ENCODE measurements at places on chromosomes 7 and 10.

GRCh38 chr10:71769279-71769823 is 4.0 kb downstream of the VSIR start:
- no peak for DNase-seq

- no peak for DNase-seq
Measured at GRCh38 chr10:111335826-111336225, 259.0 kb downstream of the ADRA2A start.

DNA sequence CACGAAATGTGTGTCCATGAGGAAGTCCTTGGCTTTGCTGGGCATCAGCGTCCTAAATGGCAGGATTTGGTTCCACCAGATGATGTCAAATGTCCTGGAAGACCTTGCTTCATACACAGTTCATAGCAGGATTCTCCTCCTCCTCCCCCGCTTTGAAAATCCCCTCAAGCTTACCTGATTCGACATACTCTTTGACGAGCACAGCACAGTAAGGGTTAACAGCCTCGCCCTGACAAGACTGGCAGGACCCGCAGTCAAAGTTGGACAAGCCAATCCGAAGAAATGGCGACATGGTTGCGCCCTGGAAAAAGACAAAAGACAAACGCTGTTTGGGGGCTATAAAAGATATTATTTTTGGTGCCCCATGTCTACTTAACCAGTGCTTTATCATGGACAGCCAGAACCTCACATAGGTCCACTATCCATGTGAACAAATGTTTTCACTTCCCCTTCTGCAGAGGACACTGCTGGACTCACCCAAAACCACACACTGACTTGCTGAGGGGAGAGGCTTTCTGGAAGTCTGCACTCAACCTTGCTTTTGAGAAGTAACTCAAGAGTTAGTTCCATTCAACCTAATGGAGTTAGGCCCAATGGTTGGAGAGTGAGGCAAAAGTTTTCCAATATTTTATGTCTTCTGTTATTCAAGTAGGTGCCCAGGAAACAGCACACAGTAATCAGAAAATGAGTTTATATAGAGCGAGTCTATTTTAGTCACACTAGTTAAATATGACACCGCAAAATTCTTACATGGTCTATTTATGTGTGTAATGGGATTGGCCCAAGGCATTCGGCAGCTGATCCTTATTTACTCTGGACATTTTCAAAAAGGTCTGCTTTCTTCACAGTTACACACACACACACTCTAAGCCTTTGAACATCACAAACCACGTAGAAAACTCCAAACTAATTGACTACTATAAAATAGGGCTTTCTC is 65.0 kb downstream of the PRKCQ start:
- DNase-seq = no peak

DNA sequence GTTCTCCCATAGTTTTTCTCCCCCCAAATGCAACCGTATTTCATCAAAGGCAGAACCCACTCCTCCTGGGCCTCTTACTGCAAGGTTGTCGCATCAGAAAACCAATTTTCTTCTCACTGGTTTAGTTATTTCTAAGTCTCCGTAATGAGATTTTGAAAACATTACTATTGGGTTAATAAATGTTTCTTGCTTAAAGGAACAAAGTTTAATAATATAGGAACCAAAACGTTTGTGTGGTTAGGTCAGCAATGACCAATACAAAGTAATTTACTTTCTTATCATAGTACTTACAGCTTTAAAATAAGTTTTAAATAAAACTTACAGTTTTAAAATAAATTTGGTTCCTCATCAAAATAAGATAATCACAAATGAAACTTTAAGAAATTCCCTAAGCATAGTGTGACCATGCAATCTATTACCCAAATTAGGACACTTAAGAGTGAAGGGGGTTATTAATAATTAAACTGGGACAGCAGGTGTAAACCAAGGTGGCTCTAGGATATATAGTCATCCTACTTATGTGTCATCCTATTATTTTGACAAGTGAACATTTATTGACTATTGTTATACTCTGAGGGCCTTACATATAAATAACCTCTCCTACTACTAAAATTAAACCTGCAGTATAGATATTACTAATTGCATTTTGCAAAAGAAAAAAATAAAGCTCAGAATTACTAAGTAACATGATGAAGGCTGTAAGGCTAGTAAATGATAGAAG is 415.4 kb upstream of the LRRN3 start:
- DNase-seq = no peak

- no peak for DNase-seq
Measured at GRCh38 chr10:21020545-21020944, 123.4 kb upstream of the NEBL start.

- DNase-seq = no peak
Measured at GRCh38 chr7:35652124-35652523, 42.8 kb downstream of the HERPUD2 start.

DNA sequence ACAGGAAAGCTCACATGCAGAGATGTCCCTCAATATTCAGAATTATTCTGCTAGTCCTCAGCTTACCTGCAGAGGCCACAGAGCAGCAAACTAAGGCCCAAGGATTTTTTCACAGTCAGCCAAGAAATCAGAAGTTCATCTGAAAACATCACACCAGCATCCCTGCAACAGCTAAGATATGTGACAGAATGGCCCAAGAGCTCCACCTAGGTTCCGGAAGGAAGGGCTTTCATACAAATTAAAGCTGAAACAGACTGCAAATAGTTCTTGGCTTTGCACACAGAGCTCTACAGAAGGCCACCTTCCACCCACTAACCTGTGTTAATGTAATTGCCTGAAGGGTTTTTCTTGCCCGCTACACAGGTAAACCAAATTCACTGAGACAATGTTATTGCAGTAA is 438.8 kb upstream of the C7orf33 start:
- no peak for DNase-seq

DNA sequence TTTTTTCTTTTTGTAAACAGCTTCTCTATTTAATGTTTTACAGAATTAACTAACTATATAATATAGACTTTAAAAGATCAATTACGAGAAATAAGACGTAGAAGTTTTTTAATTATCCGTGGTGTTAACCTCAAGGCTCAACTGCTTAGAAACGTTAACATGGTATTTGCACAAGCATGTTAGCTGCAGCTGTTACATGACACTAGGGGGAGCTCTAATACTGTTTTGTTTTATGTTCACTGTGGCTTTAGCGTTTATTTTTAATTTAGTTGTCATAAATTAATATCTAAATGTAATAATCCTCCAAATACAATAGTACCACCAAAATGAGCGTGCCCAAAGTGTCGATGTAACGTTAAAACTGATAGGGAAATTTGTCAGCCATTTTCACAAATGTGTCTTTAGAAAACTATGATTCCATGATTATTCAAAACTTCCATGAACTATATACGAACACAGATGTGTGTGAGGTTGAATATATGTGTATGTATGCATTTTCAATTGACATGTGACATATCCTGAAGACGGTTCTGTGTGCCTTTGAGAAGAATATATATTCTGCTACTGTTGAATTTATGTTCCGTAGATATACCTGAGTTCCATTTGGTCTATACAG is 828.8 kb upstream of the MBL2 start:
- peak; percentile 52 for DNase-seq

- DNase-seq = no peak
Measured at GRCh38 chr10:17029581-17030271, 99.9 kb downstream of the CUBN start.

- DNase-seq = peak; percentile 31
Measured at GRCh38 chr7:129780974-129781927, 169.7 kb downstream of the NRF1 start.

DNA sequence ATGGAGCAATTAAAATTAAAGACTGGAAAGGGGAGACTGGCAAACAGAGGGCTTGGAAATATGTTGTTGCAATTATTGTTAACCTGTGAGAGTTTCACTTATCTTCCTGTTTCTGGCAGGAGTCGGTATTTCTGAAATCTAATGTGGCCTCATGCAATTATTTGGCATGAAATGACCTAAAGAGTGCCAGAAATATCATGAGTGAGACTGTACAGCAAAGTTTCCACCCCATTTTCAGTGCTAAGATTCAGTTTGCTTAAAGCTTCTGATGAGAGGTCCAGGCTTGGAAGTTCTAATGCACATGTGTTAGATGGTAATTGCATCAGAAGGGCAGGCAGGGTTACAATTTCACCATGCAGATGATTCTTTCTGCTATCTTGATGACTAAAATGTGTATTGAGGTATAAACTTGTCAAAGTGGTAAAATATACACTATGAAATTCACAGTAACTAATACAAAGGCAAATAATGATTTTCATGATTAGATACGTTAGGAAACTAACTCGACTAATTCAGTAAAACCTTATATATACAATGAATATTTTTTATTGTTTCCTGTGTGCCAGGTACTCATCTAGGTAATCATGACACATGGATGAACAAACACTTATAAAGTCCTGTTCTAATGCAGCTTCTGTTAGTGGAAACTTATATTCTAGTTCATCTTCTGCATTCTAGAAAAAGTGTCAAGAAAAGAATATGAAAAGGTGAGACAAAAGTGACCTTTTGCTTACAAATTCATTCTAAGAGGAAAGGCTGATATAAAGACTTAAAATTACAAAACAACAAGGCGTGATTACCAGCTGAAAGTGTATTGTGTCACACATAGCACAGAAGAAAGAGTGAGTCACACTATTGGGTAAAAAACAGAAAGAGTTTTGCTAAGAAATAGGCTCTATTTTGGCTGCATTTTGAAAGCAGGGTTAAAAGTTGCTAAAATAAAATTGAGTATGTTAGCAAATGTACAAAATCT is 533.4 kb upstream of the SEMA3D start:
- no peak for DNase-seq

DNA sequence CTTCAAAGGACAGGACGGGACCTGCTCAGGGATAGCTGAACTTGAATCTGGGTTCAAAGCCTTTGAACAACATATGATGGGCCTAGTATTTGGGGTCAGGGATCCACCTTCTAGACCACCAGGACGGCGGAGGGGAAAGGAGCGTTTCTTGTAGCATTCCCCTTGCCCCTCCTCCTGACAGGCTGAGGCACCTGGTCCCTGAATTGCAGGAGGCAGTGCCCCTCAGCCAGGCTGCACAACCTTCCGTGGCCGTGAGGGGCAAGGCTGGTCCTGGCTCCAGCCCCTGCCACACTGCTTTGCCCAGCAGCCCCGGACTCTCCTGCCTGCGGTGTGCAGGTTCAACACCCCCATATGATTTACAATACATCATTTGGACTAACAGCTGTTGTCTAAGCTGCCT is 58.1 kb downstream of the INSIG1 start:
- DNase-seq = no peak

DNA sequence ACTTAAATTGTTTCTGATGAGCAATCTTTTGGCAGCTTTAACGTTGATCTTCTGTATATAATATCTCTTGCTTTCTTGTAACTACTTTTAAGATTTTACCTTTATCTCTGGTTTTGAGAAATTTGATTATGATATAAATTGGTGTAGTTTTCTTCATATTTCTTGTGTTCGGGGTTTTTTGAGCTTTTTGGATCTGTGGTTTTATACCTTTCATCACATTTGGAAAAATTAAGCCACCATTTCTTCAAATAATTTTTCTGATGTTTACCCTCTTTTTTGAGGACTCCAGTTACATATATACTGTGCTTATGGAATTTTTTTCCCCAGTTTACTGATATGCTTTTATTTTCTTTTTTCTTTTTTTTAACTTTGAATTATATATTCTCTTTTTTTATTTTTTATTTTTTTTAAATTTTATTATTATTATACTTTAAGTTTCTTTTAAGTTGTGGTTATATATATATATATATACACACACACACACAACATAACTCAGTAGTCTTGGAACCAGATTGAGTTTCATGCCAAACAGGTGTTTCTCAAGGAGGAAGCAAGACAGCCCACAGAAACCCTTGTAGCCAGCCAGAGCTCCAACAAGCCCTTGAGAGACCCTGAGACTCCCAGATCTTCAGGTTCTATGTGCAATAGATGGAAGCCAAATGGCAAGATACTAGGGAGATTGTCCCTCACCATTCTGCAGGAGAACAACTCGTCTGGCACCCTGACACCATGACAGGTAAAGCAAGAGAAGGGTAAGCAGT is 27.5 kb upstream of the NME8 start:
- no peak for DNase-seq

DNA sequence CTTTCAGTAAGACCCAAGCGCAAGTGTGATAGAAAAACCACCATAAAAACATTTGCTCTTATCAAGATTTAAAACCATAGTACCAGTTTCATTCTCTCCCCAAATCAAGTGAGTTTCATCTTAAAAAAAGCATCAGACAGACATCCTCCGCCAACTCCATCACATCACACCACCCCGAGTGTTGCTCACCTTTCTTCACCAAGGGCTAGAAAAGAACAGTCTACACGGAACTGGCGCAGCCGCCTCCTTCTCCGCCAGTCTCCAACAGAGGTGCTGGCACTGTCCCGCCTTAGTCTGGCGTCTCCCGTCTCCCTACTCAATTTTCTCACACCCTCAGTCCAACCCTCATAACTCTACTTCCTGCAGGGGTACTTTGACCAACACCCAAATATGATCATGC is 46.9 kb upstream of the WIPI2 start:
- no peak for DNase-seq

DNA sequence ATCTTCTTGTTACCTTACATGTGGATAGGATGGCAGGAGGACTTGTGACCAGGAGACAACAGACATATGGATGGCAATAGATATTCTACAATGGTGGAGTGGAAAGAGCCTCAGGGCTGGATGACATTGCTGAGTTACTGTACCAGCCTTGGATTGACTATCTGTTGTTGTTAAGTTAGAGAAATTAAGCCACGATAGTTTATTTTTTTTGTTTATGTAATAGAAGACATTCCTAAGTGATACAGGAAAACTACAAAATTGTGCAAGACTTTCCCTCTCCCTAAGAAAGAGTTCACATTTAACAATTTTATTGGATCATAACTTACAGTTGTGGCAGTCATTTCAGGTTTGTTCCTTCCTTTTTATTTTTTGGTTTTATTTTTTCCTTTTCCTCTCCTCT is 230.7 kb upstream of the CACNA2D1 start:
- DNase-seq = no peak

- DNase-seq = no peak
Measured at GRCh38 chr7:159136846-159137245, 7.8 kb downstream of the VIPR2 start.

GRCh38 chr10:46064269-46064817 is 18.3 kb upstream of the MSMB start:
- DNase-seq = no peak

GRCh38 chr7:3787717-3788264 is 486.7 kb downstream of the SDK1 start:
- DNase-seq = no peak

- DNase-seq = no peak
Measured at GRCh38 chr7:1853986-1854865, 184.1 kb downstream of the ELFN1 start.

DNA sequence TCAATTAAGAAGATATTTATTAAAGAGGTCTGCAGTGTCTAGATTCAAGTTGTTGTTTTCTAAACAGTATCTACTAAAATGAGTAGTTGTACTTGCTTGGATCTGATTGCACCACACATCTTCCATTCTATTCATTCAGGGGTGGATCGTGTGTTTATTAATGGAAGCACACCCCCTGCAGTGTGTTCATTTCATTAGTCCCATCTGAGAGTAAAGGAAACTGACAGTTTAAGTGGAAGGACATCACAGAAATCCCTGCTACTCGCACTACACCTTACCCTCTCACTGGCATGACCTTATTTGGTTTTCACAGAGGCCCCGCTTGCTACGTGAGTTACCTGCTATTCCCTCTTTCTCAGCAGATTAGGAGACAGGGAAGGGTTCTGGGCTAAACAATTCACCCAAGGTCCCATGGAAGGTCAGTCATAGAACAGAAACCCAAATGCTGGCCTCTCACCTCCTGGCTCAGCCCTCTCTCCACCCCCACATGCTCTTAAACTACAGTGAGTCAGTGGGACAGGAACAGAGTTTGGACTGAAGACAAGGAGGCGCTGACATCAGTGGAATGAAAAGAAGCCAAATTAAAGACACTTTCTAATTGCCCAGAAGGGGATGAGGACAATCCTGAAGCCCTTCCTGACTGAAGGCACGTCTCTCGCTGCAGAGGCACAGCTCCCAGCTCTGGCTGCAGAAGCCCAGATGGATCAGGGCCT is 369.2 kb upstream of the NRP1 start:
- no peak for DNase-seq

All from NCI-H748 treated with DMSO at 0.1 percent for 48 hours (cell line).